ENCODE measurements at places on chromosomes 13 and 19.

DNA sequence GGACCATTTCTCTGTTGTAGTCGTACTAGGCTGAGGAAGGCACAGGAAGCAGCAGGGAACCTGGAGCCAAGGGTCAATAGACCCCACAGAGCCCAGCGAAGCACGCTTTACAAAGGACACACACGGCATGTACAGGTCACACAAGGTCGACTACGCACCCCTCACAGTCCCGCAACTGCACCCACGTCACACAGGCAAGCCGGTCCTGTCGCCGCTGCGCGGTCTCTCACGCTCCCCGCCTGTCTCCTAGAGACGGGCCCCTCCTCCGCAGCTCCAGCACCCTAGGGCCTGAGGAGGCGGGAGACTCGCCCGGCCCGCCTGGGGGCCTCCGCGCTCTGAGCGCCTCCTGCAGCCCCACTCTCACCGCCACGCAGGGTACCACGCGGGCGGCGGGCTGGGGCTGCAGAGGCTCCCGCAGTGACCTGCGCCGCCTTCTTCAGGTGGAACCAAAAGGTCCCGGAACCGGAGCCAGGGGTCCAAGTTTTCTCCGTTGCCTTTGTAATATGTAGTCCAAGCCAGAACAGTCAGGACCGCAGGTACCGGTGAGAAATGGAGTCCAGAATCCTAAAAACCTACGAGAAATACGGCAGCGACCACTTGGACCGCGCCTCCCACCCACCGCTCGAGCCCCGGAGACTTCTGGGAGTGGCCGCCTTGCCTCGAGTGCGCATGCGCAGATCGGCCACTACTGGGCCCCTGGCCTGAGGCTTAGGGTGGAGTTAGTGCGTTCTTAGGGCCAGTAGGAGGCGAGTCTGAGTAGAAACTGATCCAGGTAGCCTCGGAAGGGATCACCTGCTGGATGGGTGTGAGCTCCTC, at the start of gene ZNF607:
ZNF607 (minus strand) TSS at position 651 of the 816 bp plus-strand sequence. CDS start 8,143 bp downstream, outside the sequence.
- peak; percentile 95 for DNase-seq

DNA sequence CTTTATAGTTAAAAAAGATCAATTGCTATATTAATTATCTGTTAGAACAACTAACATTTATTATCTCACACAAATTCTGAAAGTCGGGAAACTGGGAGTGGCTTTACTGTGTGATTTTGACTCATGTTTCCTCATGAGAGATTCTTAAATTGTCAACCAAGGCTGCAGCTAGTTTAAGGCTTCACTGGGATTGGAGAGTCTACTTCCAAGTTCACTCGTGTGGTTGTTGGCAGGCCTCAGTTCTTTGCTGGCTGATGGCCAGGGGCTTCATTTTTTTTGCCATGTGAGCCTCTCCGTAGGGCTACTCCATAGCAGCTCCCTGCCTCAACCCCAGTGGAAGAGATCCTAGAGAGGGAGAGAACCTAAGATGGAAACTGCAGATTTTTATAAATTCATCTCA, 24.5 kb upstream of the LPAR6 start:
- no peak for DNase-seq

DNA sequence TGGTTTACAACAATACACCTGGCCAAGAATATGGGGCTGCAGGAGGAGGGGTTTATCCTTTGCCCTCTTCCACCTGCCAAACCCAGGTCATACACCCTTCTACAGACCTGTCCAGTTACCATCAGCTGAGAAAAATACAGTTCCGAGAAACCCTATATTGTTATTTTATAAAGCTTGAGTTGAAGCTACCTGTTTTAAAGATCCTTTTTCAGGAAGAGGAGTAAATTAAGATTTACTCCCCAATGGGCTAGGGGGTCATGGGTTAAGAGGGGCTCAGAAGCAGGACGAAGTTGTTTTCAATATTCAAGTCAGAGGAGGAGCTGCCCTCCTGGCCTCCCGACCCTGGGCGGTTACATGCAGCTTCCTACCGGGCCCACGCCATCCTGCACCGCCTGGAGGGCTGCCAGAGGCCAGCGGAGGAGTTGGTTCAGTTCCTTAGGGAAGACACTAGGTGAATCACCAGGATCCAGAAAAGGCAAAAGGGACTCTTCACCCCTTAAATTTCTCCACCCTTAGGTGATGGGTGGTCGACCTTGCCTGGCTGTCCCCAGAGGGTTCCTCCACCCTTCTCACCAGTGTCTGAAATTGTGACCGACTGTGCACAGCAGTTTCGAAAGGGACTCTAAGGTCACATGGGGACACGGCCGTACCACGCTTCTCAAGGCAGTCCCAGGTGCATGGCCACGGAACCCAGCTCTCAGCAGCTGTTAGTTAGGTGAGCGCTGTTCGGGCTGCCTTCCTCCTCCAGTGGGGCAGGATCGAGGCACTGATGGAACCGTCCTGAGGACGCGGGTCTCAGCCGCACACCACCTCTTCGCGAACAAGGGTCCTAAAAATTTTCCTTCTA, 1.2 kb downstream of the GJB2 start:
- DNase-seq = no peak

DNA sequence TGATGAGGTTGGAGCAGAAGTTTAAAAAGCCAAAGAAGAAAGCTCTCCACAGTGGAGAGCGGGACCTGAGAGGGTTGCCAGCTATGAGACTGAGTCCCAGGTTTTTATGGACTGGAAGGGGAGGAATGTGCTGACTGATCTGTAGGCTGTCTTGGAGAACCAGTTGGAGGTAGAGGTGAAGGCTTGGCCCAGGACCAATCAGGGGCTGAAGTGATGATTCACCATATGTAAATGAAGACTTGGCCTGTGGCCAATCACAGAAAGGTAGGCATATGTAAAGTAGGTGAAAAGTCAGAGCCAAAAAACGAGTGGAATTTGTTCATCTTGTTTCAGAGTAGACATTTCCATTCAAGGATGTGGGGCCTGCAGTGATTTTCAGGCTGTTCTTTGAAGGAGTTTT, 17.5 kb upstream of the KBTBD6 start:
- no peak for DNase-seq

DNA sequence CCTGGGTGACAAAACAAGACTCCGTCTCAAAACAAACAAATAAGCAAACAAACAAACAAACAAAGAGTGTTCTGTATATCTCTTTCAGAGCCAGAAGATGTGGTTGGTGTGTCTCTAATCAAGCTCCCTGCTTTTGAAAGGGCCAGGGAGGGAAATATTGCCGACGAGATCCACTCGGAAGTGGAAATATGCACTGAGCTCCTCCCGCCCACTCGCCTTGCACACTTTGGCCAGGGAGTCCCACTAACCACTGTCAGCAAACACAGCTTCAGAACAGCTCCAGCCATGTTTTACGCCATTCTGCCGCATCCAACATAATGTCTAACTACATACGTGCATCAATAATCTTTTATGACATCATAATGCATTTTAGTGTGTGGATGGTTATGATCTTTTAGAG, 155.5 kb upstream of the VSTM2B start:
- no peak for DNase-seq

- DNase-seq = no peak
Observed at GRCh38 chr19:7658219-7658686, 10.6 kb upstream of the RETN start.

- DNase-seq = no peak
Observed at GRCh38 chr19:16428372-16429036, 43.3 kb downstream of the EPS15L1 start.

DNA sequence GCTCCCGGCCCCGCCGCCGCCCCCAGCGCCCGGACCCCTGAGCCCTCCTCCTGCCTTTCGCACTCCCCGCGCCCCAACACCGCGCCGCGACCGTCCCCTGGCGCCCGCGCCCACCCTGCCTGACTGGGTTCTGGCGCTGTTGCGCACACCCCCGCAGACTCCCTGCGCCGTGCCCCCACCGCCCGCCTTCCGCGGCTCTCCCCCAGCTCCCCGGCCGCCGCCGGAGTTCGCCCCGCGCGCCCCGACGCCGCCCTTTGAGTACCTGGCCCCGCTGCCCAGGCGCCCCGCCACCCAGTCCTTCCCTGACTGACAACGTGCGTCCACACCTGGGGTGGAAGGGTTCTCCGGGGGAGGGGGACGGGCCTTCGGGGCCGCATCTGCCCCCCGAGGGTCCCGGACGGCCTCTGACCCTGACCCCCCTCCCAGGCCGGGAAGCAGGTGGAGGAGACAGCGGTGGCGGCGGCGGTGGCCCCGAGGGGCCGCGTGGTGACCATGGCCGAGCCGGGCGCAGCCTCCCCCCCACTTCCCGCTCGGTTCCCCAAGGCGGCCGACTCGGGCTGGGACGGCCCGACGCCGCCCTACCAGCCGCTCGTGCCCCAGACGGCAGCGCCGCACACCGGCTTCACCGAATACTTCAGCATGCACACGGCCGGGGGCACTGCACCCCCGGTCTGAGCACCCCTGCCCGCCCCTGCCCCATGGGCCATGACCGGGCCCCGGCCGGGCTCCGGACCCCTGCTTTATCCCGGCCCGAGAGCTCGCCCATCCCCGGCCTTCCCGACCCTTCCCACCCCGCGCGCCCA, 1.4 kb upstream of the MEGF8 start:
- no peak for DNase-seq

GRCh38 chr19:5676105-5676771, 4.1 kb downstream of the MICOS13 start:
- DNase-seq = no peak

- no peak for DNase-seq
Observed at GRCh38 chr19:13978351-13979243, 26.3 kb downstream of the DCAF15 start.

GRCh38 chr13:44402899-44403445, 29.3 kb downstream of the SERP2 start:
- no peak for DNase-seq

DNA sequence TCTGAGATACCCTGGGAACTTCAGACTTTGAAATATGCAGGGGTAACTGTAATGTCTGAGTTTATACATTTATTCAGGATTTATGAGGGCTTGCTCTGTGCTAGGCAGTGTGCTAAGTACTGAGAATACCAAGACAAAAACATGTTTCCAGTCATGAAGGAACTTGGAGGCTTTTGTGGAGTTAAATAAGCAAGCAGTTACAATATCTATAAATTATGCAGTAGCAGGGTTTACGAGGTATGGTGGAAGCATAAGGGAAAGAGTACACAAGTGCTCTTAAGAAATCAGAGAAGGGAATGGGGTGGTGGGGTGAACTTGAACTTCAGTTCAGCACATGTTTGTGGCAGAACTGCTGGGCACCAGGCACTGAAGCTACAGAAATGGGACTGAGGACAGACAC, 28.0 kb downstream of the MAB21L1 start:
- DNase-seq = no peak

GRCh38 chr13:34408640-34409039, 533.4 kb upstream of the NBEA start:
- DNase-seq = no peak

DNA sequence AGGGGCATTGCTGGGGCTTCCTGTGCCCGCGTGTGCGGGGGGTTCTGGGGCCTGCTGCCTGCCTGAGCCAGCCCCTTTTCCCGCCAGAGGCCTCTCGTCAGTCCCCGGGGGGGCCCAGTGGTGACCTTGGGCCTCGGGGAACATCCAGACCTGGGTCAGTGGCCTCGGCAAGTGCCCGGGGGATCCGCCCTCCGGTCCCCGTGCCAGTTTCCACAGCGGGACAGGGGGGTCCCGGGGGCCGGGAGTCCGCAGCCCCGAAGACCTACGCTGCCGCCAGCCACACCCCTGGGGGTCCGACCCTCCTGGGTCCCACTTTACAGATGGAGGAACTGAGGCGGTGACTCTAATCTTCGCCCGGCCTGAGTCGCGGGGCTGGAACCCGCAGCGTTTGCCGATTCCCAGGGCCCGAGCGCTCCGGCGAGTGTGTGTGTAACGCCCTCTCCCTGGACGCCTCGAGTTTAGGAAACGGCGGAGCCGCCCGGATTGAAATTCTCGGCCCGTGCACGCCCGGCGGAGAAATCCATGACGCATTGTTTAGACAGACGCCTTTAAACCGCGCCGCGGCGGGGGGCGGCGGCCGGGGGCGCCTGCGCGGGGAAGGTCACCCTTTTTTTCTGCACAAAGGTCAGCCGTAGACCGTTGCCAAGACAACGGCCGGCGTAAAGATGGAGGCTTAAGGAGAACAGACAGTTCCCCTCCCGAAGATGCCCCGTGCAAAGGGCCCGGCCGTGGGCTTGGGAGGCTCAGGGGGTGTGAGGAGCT, 39.3 kb downstream of the EFNA2 start:
- no peak for DNase-seq

DNA sequence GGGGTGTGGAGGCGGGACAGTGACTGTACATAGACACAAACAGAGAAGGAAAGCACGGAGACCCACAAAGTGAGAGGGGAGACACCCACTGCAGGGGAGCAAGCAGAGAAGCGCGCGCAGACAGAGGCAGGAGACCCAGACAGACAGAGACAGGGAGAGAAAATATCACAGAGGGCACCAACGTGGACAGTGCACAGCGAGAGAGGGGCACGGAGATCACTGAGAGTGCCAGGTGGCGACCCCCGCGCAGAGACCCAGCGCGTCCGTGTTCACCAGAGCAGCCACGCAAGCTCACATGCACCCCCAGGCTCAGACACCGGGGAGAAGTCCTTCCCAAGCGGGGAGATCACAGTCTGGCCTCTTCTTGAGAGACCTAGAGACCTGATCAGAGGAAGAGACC, 1.4 kb upstream of the CACNG7 start:
- DNase-seq = no peak

DNA sequence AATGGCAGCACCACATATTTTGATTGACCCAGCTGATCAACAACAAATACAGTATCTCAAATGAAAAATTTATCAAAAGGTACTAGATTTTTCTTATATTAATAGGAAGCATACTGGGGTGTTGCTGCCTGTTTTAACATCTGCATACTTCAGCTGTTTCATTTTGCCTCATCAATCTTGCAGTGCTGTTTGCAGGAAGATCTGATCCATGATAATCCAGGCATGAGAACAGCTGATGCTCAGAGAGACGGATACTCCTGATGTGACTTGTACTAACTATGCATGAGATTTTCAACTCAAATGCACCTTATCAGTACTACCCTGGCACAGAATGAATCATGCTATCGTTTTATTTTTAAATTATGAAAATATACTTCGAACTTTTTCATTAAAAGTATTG, 2136.8 kb downstream of the PCDH9 start:
- DNase-seq = no peak

DNA sequence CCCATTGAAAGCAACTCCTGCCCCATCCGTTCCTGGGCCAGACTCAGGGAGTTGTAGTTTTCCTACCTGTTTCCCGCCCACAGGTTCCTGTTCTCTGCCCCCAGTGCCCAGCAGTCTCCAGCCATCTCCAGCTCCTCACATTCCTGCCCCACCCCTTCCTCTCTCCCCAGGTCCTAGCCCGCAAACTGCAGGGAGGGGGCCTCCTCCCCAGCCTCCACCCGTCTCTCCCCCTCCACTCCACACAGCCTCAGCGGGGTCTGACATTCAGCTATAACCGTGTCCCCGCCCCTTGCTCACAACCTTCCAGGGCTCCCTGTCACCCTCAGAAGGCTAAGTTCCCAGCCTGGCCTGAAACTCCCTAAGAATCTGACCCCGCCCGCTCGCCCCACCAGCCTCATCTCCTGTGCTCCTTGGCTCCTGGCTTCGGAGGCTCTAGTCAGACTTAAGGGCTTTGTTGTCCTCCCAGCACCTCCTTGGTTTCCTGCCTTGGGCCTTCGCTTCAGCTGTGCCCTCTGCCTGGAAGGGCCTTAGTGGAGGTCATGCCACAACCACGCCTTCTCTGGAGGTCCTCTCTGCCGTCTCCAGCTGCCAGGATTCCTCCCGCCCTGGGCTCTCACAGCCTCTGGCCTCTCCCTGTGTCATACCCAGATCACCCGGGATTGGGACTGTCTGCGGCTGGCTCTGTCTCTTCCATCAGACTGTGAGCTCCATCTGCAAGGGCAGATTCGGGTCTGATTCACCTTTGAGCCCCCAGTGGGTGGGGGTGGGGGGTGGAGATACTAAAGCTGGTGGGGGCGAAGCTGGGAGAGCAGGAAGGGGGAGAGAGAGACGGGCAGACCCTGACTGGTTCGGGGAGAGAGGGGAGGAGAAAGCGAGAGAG, 5.1 kb upstream of the SPACA6 start:
- peak; percentile 30 for DNase-seq

- peak; percentile 69 for DNase-seq
Observed at GRCh38 chr19:7099597-7099921, 30.1 kb downstream of the ZNF557 start.

Measured in SHP77 treated with DMSO at 0.1 percent for 48 hours (cell line).